GM18507 (cell line): ENCODE measurements at places on chromosomes 4 and X.

GRCh38 chr4:39279416-39279815, 86.7 kb downstream of the RFC1 start:
- no peak for DNase-seq

DNA sequence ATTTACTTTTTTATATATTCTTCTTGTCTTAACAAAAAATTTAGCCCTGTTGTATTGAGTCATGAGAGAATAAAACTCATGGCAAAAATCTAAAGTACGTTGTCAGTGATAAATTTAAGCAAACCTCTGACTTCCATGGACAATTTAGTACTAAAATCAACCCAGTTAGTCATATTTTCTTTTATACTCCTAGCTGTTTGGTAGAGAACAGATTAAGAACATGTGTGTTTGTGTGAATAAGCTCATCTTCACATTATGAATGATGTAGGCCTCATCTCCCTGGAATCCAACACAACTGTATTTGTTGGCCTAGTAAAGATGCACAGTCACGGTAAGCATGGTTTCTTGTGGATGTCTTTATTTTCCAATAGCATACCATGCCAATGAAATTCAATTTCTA, 40.8 kb upstream of the FAM47B start:
- no peak for DNase-seq

- no peak for DNase-seq
Measured at GRCh38 chr4:73841243-73841925, 4.9 kb downstream of the CXCL6 start.

- no peak for DNase-seq
Measured at GRCh38 chr4:25813448-25814106, 49.2 kb downstream of the SEL1L3 start.

DNA sequence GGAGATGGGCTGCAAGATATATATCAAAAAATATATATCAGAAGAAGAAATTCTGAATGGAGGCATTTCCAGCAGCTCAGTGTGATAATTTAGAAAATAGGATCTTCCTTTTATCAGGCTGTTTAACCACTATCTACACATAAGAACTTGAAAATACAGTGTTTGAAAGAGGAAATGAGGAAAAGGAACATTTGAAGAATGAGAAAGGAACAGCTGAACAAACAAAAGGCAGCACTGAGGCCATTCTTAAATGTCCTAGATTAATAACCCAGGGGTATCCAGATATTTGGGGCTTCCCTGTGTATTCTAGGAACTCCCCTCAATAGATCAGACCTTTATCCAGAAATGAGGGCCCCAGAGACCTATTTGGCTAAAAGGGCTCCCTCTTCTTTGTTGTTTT, 4.1 kb downstream of the SLC39A8 start:
- no peak for DNase-seq

- DNase-seq, result no peak
Measured at GRCh38 chrX:71215338-71215912, 7.6 kb upstream of the GJB1 start.

- DNase-seq, result no peak
Measured at GRCh38 chr4:25043548-25043947, 12.8 kb upstream of the LGI2 start.

DNA sequence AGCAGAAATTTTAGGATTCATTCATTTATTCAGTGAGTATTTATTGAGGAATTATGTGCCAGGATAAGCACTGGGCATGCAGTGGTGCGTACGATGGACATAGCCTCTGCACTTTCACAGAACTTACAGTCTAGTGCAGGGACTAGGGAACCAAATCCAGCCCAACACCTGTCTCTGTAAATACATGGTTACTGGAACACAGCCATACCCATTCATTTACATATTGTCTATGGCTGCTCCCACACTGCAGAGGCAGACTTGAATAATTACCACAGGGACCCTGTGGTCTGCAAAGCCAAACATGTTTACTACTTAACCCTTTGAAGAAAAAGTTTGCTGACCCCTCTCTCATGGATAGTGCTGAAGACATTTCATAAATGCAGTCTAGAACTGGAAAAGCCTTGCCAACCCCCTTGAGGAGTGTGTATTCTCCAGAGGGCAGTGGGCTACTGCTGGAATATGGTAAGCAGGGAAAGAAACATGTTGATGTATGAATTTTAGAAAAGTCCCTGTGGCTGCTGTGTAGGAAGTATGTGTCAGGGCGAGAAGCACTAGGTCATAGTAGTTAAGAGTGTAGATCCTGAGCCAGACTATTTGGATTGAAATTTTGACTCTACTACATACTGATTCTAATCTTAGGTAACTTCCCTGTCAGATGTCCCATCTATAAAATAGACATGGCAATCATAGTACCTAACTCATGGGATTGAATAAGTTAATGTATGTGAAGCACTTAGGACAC, 75.5 kb downstream of the GALNT7 start:
- no peak for DNase-seq

- DNase-seq, result no peak
Measured at GRCh38 chr4:102517753-102518152, 16.6 kb downstream of the NFKB1 start.

GRCh38 chrX:73215246-73215645, 595 bp upstream of the NAP1L2 start:
- no peak for DNase-seq

DNA sequence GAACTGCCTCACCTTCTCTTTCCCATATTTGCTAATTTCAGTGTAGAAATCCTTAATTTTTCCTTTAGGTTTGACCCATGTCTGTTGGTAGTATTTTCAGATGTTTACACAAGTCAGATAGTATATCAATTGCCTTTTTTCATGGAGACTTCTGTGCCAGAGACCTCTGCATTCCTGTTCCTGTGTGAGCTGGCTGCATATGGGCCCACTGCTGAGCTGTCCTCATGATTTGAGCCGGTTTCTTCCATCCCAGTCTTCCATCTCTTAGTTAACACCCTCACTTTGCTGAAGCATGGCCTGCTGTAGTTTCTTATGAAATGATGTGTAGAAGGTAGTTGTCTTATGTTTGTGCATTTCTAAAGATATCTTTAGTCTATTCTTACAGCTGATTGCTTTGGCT, 40.0 kb downstream of the CDS1 start:
- DNase-seq, result no peak

- DNase-seq, result no peak
Measured at GRCh38 chrX:121456315-121456714, 408.9 kb downstream of the GLUD2 start.

DNA sequence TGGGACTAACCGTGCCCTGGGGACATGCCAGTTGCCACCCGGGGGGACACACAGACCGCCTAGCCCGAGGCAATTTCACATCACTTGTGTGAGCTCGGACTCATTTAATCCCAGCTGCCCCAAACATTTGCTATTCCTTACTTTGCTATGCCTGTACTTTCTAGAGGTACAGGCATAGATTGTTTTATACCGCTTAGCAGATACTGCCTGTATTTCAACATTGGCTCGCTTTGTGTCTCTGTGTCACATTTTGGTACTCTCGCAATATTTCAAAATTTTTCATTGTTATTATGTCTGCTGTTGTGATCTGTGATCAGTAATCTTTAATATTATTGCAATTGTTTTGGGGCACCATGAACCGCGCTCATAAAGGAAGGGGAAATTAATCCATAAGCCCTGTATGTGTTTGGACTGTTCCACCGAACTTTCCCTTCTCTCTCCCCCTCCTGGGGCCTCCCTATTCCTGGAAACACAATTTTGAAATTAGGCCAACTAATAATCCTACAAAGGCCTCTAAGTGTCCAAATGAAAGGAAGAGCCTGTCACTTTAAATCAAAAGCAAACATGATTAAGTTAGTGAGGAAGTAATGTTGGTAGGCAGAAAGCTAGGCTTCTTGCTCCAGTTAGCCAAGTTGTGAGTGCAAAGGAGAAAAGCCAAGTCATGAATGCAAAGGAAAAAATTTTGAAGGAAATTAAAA, 568 bp upstream of the CASP6 start:
- DNase-seq, result no peak

- DNase-seq, result no peak
Measured at GRCh38 chr4:74953647-74954046, 20.7 kb downstream of the PARM1 start.
